CD4-positive, CD25-positive, alpha-beta regulatory T cell (primary cell): ENCODE measurements at places on chromosomes 1 and 21.

DNA sequence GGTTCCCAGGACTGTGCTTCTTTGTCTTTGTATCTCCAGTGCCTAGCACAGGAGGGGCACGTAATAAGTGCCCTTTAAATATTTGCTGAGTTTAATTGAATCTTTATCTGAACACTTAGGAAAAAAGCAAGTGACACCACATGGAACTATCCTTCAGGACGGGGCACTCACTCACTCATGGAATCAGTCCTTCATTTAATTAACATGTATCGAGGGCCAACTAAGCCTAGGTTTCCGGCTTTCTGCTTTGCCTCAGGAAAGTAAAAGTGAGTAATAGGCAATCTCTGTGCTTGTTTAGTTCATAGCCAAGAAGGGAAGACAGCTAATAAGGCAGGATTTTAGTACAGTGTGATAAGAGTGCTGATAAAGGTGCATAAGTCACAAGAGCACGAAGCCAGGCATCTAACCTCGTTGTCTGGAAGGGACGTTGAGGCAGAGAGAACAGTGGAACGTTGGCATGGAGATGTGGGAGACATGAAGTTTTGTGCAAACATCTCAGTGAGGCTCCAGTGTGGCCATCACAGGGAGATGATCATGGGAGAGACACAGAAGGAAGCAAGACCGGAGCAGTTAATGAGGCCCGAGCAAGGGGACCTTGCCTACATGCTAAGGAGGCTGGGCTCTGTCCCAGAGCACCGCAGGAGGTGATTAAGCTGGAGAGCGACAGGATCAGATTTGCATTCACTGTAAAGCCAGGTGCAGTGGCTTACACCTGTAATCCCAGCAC lies 54.1 kb upstream of the TRIM67 start:
- DNase-seq, result no peak
- no peak overlapping the region for H3K4me3 ChIP-seq
- H3K36me3 ChIP-seq, result no peaks in the 10 kb centered on the region
- peaks cover 4% of the 10 kb centered on the region for H3K27me3 ChIP-seq
- H3K27ac ChIP-seq, result no peak overlapping the region
- H3K4me1 ChIP-seq, result no peaks in the 10 kb centered on the region

- no peaks in the 10 kb centered on the region for H3K4me1 ChIP-seq
- DNase-seq, result no peak
- H3K27ac ChIP-seq, result no peak overlapping the region
- H3K36me3 ChIP-seq, result no peaks in the 10 kb centered on the region
- peaks cover 5% of the 10 kb centered on the region for H3K27me3 ChIP-seq
Measured at GRCh38 chr21:41501919-41502318, 6.0 kb downstream of the TMPRSS2 start.

- no peak for DNase-seq
- peak overlapping the region; percentile 34 for H3K4me3 ChIP-seq
- no peaks in the 10 kb centered on the region for H3K36me3 ChIP-seq
- peak overlapping the region; percentile 56 for H3K27ac ChIP-seq
- no peaks in the 10 kb centered on the region for H3K27me3 ChIP-seq
Measured at GRCh38 chr1:26373789-26374188, 1.2 kb upstream of the ZNF683 start.

DNA sequence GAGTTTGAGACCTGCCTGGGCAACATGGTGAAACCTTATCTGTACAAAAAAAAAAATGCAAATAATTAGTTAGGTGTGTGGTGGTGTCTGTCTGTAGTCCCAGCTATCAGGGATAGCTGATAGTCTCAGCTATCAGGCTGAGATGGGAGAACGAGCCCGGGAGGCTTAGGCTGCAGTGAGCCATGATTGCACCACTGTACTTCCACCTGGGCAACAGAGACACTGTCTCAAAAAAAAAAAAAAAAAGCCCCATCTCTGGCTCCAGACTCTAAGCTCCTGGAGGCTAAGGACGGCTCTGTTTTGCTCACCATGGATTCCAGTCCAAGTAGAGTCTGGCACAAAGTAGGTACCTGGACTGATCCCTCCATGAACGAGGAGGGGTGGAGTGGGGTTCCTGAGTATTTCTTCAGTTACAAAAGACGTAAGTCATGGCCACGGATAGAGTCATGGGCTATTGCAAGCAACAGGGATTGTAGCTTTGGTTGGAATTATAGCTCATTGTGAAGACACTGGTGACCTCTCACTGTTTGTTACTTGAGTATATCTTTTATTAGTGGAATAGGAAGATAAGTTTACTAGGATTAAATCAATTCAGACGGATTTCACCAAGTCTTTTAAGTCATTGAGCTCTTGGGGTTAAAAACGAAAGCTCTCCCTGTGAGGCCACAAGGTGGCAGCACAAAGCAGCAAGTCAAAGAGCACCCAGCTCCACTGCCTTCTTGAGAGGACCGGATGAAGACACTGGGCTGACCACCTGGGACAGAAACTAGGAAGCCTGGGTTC lies 35.6 kb upstream of the TMEM61 start:
- peaks cover 5% of the 10 kb centered on the region for H3K4me1 ChIP-seq
- no peaks in the 10 kb centered on the region for H3K36me3 ChIP-seq
- H3K27ac ChIP-seq, result no peak overlapping the region
- H3K27me3 ChIP-seq, result peaks cover 4% of the 10 kb centered on the region
- H3K4me3 ChIP-seq, result no peak overlapping the region
- peak; percentile 52 for DNase-seq

DNA sequence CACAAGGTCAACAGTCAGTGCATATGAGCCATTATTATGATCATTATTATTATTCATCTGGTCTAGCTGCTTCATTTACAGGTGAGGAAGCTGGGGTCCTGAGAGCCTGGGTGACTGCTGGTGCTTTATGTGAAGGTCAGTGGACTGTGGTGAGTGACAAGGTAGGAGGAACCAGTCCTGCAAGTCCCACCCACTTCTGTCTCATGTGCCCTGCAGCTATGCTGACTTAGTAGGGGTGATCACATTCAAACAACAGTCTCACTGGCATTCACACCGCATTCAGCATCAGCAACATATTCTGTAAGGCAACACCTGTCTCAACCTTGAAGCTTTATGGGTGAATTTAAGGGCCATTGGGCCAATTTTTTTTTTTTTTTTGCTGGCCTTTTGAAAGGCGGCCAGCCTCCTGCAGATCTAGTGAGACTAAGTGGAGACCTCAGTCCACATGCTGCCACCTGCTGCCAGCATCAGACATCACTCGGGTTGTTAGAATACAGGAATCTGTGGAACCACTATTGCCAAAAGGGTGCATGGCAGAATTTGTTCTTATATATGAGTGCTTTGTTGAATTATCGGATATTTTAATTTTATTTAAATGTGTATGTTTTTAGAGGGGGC lies 59.9 kb upstream of the CACNA1E start:
- H3K27me3 ChIP-seq, result no peaks in the 10 kb centered on the region
- no peak overlapping the region for H3K27ac ChIP-seq
- no peak overlapping the region for H3K4me3 ChIP-seq
- H3K36me3 ChIP-seq, result no peaks in the 10 kb centered on the region
- no peaks in the 10 kb centered on the region for H3K4me1 ChIP-seq

GRCh38 chr1:117113199-117113598 lies 8.3 kb downstream of the TRIM45 start:
- no peak overlapping the region for H3K27ac ChIP-seq
- H3K27me3 ChIP-seq, result no peaks in the 10 kb centered on the region
- H3K4me1 ChIP-seq, result no peaks in the 10 kb centered on the region
- DNase-seq, result no peak

GRCh38 chr1:172745014-172745413 lies 86.1 kb downstream of the FASLG start:
- H3K27ac ChIP-seq, result no peak overlapping the region
- no peak overlapping the region for H3K4me3 ChIP-seq
- peak; percentile 16 for DNase-seq

DNA sequence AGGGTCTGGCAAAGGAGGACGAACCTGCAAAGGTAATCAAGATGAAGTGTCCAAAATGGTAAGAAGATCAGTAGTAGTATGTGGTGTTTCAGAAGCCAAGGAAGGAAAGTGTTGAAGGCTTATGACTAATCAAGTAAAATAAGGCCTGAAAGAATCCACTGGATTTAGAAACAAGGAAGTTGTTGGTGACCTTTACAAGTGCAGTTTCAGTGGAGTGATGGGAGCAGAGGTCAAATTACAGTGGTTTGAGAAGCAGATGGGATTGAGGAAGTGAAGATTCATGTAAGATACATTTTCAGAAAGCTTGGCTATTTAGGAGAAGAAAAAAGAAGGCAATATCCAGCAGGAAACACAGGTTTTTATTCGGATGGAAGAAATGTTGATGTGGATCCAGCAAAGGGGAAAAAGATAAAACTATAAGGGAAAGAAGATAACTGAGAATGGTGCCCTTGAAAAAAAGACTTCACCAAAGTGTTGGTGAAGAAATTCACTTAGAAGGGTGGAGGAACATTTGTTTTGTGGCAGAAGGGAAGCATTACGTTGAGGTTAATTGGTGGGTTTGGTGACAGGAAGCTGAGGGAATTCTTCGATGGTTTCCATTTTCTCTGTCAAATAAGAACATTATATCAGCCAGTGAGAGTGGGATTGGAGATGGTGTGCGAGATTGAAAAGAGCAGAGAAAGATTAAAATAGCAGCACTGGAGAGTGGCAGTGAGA lies 2.1 kb downstream of the ARMH1 start:
- no peaks in the 10 kb centered on the region for H3K36me3 ChIP-seq
- H3K4me3 ChIP-seq, result no peak overlapping the region
- H3K4me1 ChIP-seq, result peaks cover 20% of the 10 kb centered on the region
- H3K27me3 ChIP-seq, result no peaks in the 10 kb centered on the region
- DNase-seq, result no peak

DNA sequence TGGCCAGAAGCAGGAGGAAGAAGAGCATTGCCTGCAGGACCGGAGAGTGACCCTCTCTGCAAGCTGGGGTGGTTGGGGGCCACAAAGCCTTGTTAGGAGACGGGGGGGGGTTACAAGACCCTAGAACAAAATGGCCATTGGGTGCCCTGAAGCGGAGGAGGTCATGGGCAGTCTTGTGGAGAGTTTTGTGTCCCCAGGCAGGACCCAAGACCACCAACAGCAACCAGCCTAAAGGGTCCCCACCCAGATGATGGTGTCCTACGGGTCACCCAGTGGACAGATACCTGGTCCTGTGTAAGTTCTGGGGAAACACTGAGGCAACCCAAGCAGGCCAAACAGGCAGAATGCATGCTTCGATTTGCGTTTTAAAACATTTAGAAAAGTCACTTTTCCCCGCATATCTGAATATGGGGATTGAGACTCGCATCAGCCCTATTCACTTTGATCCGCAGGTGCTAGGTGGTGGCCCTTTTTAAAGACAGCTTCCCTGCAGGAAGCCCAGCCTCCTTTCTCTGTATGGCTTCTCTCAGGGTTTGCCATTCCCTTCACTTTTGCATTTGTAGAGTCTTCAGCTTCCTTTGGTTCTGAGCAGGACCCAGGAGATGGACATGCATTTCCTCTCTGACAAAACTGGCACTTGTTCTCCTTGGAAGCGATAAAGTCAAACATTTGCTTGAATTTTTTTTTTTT lies 21.1 kb downstream of the GNG4 start:
- H3K27ac ChIP-seq, result no peak overlapping the region
- no peaks in the 10 kb centered on the region for H3K27me3 ChIP-seq
- no peaks in the 10 kb centered on the region for H3K4me1 ChIP-seq
- H3K4me3 ChIP-seq, result no peak overlapping the region
- H3K36me3 ChIP-seq, result no peaks in the 10 kb centered on the region

DNA sequence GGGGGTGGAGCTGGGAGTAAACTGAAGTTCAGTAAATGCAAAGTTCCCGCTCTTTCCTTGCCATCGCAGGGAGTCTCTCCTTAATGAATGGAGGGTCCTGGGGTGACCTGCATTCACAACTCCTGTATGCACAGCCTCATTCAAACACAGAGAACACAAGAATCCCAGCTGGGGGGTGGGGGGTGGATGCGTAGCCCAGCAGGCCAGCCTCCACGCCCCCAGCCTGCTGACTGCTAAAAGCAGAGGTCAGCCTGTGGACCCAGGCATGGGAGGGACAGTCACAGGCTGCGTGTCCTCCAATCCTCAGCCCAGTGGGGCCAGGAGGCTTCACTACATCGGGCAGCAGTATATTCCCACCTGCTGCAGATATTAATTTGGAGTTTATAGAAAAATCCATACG lies 263.1 kb downstream of the GRIK3 start:
- no peaks in the 10 kb centered on the region for H3K36me3 ChIP-seq
- no peak overlapping the region for H3K4me3 ChIP-seq
- H3K4me1 ChIP-seq, result no peaks in the 10 kb centered on the region
- no peak overlapping the region for H3K27ac ChIP-seq
- peaks cover 5% of the 10 kb centered on the region for H3K27me3 ChIP-seq
- DNase-seq, result no peak

DNA sequence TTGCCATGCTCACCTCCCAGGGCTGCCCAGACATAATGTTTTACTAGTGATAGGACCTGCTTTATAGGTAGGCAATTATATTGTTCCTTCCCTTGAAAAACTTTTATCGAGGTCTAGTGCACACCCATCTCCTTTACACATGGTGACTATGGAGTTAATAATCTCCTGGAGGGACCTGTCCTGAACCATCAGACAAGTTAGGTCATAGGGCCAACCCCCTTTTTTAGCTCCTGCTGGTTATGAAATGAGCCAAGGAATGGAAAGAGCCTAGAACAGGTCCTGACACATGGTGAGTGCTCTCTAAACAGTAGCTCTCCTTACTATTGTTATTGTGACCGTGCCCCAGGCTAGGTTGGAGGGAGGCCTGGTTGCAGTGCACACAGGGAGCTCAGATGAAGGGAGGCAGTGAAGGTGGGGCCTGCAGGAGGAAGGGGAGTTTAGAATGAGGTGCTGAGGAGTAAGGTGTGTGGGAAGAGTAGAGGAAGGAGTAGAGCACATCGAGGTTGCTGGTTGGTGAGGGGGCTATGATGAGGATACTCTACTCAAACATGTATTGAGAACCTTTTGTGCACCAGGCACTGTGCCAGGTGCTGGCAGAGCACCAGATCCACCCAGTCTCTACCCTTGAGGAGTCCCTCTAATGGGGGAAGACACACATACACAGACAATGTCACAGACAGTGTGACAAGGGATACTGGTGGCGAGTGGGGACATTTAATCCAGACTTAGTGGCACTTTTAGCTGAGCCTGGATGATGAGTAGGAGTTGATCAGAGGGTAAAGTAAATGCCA lies 14.1 kb upstream of the LMNA start:
- H3K27me3 ChIP-seq, result no peaks in the 10 kb centered on the region
- H3K4me3 ChIP-seq, result no peak overlapping the region
- DNase-seq, result no peak
- peaks cover 46% of the 10 kb centered on the region for H3K4me1 ChIP-seq
- no peaks in the 10 kb centered on the region for H3K36me3 ChIP-seq

GRCh38 chr1:178500936-178501554 lies 4.3 kb upstream of the CLEC20A start:
- no peaks in the 10 kb centered on the region for H3K27me3 ChIP-seq
- no peak overlapping the region for H3K27ac ChIP-seq
- no peaks in the 10 kb centered on the region for H3K4me1 ChIP-seq
- no peaks in the 10 kb centered on the region for H3K36me3 ChIP-seq

DNA sequence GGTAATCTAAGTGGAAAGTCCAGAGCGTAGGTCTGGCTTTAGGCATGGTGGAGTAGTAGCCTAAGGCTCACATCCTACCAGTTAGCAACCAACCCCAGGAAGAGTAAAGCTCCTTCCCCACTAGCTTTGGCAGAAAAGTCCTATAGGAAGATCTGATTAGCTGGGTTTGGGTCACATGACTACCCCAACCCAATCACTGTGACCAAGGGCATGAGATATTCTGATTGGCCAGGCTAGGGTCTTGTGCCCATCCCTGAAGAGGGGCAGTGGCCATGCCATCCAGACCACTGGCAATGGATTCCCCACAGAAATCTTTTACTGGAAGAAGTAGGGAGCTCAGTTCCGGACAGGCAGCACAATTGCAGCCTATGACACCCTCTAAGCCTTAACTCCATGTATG lies 58.6 kb upstream of the CD34 start:
- peaks cover 8% of the 10 kb centered on the region for H3K27me3 ChIP-seq
- H3K27ac ChIP-seq, result no peak overlapping the region
- no peaks in the 10 kb centered on the region for H3K36me3 ChIP-seq
- no peaks in the 10 kb centered on the region for H3K4me1 ChIP-seq
- DNase-seq, result no peak

- H3K4me1 ChIP-seq, result peaks cover 3% of the 10 kb centered on the region
- H3K27me3 ChIP-seq, result no peaks in the 10 kb centered on the region
- H3K4me3 ChIP-seq, result no peak overlapping the region
Measured at GRCh38 chr21:17929510-17929909, 110.4 kb upstream of the C21orf91 start.
